ENCODE measurements at places on chromosomes 12 and 14.

DNA sequence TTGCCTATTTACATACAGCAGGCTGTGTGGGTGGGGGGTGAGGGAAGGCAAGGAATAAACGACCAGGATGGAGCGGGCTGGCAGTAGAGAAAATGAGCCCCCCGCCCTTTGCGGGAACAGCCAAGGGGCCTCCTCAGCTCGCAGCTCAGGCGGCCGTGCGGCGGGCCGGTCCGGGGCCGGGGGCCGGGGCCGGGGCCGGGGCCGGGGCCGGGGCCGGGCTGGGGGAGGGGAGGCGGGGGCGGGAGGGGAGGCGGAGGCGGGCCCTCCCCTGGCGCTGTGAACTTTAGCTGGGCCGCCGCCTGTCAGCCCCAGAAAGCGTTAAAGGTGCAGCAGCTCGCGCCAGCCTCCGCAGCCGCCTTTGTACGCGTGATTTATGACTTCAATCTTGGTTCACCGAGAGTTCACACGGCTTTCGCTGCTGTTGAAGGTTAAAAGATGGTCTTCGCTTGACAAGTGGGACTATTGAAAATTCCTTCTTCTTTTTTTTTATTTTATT lies 28.8 kb downstream of the HOXC4 start:
- no peak for DNase-seq

- no peak for DNase-seq
Observed at GRCh38 chr14:68264260-68264569, 444.6 kb downstream of the RAD51B start.

DNA sequence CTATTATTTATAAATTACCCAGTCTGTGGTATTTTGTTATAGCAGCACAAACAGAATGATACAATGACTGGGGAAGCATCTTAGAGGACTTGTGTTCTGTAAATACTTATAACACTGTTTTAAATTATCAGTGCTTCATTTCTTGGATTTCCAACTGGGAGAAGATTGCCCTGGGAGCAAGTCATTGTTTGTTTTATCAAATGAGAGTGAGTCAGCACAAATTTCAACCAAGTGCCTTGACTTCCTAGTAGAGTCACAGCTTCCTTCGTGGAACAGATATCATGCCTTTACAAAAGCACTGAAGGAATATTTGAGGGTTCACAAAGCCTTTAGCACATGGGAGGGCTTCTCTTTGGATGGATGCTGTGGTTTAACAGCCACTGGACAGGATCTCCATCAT lies 234.1 kb downstream of the KTN1 start:
- DNase-seq = no peak

DNA sequence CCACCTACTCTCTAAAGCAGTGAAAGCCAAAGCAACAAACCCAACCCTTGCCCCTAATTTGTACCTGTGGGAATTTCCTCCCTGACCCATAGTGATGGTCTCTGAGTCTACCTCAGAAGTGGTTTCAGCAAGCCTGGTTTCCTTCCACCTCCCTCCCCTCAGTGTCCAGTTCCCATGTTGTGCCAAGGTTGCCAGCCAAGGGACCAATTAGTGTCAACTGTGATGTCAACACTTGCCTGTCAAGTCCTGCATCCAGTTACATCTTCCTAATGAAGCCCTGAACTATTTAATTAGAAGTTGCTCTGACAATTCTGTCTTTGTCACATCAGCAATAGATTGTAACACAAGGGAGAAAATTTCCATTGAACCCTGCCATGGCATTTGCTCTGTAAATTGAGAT lies 194.4 kb upstream of the CCDC196 start:
- DNase-seq = no peak

- DNase-seq = no peak
Observed at GRCh38 chr12:128133321-128134073, 133.5 kb upstream of the TMEM132C start.

GRCh38 chr12:115322275-115322674 lies 638.3 kb upstream of the TBX3 start:
- no peak for DNase-seq

DNA sequence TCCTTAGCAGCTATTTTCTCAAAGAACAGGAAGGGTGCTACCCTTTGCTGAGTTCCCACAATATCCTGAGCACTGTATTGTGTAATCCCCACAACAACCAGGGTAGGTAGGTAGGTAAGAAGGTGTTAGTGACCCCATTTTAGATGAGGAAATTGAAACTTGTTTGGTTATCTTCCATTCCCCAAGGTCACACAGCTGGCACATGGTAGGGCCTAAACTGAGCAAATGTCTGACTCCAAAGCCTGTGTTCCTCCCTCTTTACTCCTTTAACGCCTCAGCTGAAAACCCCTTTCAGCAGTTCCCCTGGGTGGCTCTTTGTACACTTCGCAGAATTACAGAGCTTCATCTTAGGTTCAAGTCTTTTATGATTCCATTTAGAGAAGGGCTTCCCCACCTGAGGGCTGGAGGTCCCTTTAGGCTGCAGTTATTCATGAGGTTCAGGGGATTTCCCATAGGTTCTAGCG lies 26.5 kb upstream of the RIC8B start:
- no peak for DNase-seq

DNA sequence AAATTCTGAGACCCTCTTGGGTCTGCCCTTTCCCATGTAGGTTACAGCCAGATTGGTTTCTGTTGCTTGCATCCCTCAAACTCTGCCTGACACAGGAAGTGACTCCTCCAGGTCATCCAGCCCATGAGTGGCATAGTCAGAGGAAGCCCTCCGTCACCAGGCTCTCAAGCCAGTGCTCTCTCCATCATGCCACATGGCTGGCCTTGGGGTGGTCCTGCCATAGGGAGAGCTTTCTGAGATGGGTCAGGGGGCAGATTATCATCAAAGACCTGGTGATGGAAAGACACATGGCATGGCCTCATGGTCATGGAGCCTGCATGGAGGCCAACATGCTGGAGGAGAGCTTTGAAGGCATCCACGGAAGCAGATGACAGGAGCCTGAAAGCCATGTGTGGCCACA lies 15.4 kb upstream of the CLMN start:
- DNase-seq = no peak

DNA sequence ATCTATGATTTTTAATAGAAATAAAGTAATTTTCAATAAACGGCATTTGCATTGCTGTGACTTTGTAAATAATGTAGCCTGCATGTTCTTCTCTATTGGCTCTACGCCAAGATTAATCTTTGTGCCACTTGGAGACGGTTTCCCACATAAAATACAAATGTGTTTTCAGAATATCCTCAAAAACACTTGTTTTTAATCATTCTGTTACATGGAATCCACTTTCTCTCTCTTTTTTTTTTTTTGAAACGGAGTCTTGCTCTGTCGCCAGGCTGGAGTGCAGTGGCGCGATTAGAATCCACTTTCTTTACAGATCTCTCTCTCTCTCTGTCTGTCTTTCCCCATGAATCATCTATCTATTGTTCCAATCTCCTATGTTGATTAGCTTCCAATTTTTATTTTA lies 22.8 kb upstream of the SSPN start:
- peak; percentile 40 for DNase-seq

GRCh38 chr14:39641224-39641623 lies 209.0 kb upstream of the FBXO33 start:
- no peak for DNase-seq

GRCh38 chr12:113524495-113524894 lies 52.8 kb upstream of the LHX5 start:
- no peak for DNase-seq

- DNase-seq = no peak
Observed at GRCh38 chr14:75231320-75231719, 47.3 kb upstream of the FOS start.

DNA sequence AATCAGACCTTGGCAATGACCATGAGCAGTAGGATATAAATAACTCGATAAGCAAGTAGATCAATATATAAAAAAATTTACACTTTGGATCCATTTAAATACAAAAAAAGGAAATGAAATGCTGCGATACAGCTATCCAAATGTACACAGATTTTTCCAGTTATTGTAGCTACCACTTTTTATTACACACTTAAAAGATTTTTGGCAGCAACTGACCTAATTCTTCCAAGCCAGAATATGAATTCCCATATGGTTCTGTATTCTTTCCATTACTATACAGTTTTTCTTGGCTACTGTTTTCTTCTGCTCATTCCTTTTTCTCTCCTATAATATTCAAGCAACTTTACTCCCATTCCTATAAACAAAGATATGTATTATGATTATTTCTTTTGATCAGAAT lies 52.2 kb downstream of the TMTC1 start:
- no peak for DNase-seq

DNA sequence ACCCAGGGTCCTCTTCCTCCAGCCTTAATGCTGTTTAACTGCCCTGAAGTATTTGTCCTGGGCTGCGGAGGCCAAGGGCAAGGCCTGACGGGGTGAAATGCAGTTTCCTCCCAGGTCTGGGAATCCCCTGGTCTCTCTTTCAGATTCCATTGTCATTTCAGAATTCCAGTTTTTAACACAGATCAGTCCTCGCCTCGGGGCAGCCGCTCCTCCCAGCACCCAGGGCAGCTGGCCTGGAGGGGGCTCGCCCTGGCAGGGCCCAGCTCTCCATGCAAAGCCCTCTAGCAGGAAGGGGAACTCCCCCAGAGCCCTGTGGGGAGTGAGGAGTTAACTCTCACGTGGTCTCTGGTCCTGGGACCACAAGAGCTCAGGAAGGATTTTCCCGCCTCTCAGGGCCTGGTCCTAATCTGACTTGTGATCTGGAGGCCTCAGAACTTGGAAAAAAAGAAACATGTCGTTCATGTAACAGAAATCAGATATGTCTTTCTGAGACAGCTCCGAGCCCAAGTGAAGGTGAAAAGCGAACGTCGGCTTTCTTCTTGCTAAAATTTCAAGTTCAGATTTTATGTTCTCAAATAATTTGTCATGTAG lies 265.6 kb upstream of the SFSWAP start:
- no peak for DNase-seq

- DNase-seq = no peak
Observed at GRCh38 chr14:74910556-74910955, 12.5 kb downstream of the RPS6KL1 start.

DNA sequence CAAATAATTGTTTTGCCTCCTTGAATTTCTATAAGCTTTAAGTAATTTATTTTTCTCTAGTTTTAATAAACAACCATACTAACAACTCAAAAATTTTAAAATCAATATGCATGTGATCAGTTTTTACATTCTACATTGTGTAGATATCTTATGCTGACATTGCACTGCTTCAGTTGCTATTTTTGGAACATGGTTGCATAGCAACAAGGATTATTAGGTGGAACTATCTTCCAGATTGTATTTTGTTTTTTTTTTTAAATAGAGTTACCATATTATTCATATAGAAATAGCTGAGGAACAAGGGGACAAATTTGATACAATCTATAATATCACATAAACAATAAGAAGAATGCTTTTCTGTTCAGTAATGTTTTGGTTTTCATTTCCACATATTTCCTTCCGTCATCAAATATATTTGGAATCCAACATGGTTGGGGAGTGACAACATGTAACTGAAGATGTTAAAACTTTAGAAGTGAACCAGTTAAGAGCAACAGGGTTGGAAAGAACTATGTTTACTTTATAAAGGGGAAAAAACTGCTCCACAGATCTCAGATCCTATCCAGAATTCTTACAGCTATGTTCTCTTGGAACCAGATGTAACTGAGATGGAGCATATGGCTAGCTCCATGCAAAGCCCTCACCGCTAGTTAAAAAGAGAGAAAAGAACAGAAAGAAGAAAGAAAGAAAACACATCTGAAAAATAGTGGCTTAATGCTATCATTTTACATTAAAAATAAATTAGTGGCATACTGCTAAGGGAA lies 235.5 kb downstream of the NELL2 start:
- DNase-seq = no peak

GRCh38 chr14:33631441-33631840 lies 319.4 kb downstream of the EGLN3 start:
- DNase-seq = no peak

DNA sequence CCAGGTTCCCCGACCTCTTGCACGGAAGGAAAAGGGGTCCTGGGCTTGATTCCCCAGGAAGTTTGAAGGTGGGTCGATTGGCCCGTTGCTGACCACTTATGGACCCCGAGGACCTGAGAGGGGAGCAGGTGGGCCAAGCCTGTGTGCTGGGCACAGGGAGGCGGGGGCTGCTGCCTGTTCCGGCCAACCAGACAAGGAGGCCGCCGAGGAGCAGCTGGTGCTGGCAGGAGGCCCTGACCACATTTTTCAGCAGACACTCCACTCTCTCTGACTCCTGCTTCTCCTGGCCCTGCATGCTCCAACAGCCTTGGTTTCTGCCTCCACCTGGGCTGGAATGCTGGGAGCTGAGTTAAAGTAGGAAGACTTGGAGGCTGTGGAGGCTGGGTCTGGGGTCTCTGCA lies 42.8 kb downstream of the NOS1 start:
- peak; percentile 3 for DNase-seq

DNA sequence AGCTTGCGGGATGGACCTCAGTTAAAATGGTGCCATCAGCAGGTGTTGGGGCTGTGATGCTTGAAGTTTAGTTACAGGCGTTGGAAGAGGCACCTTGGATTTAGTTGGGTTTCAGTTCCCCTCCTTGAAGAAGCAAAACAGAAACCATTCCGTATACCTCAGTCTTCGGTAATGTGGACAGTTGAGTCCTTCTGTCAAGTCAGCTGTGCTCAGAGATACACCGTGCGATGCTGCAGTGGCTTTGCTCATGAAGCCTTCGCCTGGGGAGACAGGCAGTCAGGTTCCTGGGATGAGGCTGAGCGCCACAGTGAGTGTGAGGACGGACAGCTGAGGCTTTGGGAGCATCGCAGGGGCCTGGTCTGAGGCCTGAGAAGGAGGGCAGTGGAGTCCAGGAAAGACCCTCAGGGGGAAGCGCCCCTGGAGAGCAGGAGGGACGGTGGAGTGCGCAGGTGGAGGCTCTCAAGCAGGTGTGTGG lies 7.4 kb downstream of the RAN start:
- DNase-seq = no peak

GRCh38 chr12:51244269-51244668 lies 5.6 kb downstream of the DAZAP2 start:
- no peak for DNase-seq

All from pons (tissue), 1 donor.